ENCODE measurements at places on chromosomes 11 and 22. TPM values are rescaled to one million over a fixed set of nuclear protein-coding genes. Genes with fewer than 3 reads are reported as not detected.

Gene SLC22A6
- polyA plus RNA-seq, result 34.7 TPM

DNA sequence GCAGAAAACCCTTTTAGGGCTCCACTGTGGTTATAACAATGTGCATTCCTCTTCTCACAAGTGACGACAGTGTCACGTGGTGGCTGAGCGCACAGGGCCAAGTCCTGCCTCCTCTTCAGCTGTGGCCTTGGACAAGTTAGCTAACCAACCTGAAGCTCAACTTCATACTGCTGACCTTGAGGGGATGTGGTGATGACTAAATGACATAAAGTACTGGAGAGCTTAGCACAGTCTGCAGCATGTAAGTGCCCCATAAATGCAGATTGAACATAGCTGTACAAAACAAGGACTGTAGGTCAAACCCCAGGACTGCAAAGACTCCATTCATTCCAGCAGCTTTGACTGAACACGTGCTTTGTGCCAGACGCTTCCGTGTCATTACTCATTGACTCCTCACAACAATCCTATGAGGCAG lies 20.1 kb upstream of the MRGPRX2 start:
- DNase-seq, result no peak

DNA sequence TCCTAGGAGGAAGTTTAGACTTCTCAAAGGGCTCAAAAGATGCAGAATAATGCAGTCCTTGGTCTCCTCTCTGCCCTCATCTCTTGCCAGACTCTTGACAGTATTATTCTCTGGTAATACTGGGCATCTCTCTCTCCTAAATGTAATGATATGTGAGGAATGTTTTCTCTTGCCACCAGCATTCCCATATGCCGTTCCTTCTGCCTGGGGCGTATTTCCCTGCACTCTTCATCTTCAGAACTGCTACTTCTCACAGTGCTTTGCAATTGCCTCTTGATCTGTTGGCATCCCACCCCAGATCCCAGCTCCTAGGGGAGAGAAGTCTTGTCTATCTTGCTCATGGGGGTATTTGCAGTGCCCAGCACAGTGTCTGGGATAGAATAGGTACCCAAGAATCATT lies 107.4 kb downstream of the RASSF10 start:
- no peak for DNase-seq

Gene SULT4A1
- 4.0 TPM for polyA plus RNA-seq

- DNase-seq, result no peak
Measured at GRCh38 chr11:90846628-90847027, 623.8 kb upstream of the CHORDC1 start.

DNA sequence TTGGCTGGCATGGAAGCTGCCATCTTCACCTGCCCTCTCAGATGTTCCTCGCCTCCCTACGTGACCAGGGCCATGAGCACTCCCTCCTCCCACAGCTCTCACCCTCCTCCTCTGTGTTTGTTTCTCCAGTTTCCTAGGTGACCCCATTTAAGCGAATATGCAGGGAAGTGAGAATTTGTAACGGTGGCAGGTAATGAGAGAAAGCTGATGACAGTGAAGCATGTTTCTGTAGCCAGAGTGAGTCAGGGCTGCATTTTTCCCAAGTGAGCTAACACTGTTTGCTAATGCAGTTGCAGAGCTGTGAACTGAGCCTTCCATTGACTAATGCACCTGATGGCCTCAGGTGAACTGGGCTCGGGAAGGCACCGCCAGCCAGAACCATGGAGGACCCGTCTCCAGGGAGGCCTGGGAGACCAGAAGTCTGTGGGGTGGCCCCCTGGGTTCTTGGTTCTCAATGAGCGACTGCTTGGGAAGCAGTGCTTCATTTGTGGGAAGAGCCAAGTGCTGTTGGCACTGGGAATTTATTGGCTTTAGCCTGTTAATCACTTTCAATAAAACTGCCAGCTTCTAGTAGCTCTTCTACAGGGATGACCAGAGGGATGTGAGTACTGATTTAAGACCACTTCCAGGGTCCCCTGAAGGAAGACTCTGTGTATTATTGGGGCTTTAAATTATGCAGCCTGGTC lies 64.5 kb downstream of the BARX2 start:
- peak; percentile 63 for DNase-seq

DNA sequence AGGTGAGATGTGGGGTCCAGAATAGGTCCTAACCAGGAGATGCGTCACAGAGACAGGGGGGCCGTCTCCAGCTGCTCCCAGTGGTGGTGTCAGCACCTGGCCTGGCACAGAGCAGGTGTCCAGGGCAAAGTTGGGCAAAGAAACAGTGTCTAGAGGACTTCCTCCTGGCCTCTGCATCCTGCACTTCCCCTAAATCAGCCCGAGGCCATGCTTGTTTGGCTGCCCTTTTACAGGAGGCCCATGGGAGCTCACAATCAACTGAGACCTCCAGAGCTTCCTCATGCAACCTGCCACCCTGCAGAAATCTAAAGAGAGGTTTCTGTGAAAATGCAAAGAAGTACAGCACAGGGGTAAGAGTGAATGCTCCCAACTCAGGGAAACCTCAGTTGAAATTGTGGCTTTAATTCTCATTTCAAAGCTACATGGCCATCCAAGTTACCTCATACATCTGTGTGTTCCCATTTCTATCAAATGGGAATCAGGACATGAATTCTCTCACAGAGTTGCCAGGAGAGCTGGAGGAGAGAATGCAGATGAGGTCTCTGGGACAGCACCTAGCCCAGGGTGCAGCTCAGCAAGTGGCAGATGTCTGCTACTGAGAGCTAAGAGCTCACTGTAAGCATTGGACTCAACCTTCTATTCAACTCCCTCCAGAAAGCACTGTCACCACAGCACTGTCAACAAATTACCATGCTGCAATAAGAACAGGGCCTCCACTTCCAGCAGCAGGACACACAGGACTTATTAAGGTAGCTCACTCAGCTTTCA lies 32.6 kb downstream of the TCIRG1 start:
- DNase-seq, result no peak

DNA sequence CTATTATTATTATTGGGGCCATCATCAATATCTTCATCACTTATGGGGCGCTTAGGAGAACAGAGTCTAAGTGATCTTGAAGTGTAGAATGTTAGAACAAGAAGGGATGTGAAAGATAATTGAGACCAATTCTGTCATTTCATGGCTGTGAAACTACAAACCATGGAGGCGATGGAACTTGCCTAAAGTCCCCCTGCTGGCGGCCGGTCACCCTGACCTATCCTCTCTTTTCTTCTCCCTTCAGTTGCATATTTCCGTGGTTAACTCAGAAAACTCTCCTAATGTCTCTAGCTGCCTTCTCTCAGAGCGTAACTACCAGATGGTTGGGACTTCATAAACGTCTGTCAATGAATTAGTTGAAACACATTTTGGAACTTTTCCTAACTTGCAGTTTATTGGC lies 6.6 kb upstream of the OR4B1 start:
- DNase-seq, result no peak

DNA sequence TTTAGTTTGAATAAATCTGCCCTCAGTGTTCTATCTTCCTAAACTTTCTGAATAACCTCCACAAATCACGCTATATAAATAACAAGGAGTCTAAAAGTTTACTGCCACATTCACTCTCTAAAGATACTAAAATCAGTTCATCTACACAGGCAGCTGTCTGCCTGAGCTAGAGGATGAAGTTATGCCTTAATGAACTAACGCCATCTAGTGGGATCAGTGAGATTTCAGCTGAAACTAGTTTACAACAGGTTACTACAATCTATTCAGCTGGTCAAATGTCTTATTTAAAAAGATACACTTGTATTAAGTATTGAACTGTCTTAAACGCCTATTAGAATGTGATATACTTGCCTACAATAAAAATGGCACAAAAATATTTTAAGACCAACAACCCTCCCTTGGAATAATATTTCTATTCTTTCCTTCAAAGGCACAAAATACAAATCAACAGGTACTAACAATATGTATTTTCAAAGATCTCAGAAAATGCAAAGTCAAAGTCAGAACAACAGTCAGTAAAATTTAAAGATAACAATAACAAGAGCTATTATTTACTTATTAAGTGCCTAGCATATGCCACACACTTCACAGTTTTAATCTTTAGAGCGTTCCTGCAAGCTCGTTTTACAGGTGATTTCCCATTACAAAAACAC lies 84.1 kb downstream of the LARGE2 start:
- peak; percentile 29 for DNase-seq

GRCh38 chr11:112226831-112227401 lies 688 bp downstream of the PTS start:
- no peak for DNase-seq

Data from left renal pelvis (tissue), 4 donors.